ENCODE measurements at places on chromosomes 7 and 10.

DNA sequence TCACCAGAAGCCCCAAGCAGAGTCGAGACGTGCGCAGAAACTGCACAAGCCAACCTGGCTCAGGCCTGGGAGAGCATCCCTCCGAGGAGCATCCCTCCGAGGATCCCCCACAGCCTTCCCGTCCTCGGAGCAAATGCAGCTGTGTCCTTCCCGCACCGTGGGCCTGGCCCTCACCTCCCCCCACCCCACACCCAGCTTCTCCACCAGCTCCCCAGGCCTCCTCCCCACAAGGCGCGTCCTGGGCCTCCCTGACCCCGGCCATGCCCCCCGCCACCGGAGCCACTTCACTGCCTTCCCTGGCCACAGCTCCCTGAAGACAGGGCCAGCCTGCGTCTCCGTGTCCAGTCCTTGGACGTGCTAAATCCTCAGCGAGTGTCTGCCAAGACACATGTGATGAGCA lies 60.6 kb downstream of the PTPRN2 start:
- no peaks in the 10 kb centered on the region for H3K27me3 ChIP-seq
- no peak overlapping the region for H3K27ac ChIP-seq
- no peak for DNase-seq
- no peaks in the 10 kb centered on the region for H3K4me1 ChIP-seq
- no peak overlapping the region for H3K4me3 ChIP-seq

DNA sequence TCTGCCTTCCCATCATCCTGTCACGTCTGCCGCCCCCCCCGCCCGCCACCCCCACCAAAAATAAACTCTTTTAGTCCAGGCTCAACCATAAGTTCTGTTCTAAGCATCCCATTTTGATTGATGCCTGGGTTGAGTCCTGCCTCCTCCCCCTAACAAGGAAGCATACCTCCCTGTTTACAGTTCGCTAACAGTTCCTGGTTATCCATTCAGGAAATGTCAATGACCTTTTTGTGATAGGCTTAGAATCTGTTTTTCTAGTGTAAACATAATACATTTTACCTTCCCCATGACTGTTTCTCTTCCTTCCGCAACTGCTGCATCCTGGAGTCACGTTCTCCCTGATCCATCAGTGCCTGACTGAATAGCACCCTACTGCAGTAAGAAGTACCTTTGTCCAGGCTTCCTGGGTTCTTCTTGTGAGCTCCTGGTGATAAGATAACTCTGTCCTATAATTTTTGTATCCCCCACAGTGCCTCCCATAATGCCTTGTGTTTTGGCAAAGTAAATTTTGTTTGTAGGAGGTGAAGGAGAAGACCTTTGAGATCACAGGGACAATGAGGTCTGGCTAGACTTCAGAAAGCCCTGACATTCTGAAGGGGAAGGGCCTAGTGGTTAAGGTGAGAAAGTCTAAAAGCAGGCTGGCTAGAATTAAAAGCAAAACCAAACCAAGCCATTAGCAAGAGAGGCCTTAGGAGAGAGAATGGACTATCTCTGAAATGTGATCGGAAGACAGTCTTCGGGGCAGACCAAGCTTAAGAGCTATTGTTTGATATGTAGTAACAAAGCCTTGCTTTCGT lies 7.3 kb downstream of the AGFG2 start:
- H3K27ac ChIP-seq: peak overlapping the region; percentile 75
- peaks cover 29% of the 10 kb centered on the region for H3K36me3 ChIP-seq
- peak overlapping the region; percentile 4 for H3K4me3 ChIP-seq
- H3K27me3 ChIP-seq: no peaks in the 10 kb centered on the region

DNA sequence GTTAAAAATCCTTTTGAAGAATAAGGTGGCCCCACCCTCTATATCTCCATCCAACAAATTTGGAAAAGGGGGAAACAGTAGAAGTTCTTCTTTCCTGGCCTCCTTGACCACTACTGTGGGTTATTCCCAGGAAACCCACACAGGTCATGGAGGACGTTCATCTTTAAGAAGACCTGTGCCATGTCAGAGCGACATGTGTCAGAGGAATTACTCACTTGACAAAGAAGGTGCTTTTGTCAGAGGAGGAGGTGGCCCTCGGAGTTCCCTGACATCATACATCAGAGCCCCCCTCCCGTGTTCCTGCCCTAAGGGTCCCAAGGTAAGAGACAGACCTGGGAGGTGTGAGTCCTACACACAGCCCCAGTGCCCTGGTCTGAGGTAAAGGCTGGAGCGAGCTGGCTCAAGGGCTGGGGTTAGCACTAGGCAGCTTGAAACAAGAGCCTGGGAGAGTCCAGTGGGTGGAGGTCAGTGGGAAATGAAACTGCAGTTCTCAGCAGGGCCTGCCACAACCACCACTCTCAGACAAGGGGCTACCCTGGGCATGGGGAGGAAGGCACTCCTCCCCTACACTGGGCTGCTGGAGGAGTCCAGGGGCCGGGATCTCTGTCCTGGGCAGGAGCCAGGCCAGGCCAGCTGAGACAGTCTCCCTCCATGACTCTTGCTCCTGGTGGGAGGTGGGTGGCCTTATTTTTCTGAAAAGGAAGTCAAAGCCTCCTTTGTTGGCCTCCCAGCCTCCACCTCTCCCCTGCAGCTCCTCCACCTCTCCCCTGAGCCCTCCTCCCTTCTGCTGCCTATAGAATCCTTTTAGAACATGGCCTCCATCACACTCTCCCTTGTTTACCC lies 21.8 kb upstream of the ZMIZ1 start:
- no peak overlapping the region for H3K27ac ChIP-seq
- H3K27me3 ChIP-seq: no peaks in the 10 kb centered on the region
- peak; percentile 34 for DNase-seq
- peaks cover 12% of the 10 kb centered on the region for H3K4me1 ChIP-seq
- H3K36me3 ChIP-seq: no peaks in the 10 kb centered on the region

DNA sequence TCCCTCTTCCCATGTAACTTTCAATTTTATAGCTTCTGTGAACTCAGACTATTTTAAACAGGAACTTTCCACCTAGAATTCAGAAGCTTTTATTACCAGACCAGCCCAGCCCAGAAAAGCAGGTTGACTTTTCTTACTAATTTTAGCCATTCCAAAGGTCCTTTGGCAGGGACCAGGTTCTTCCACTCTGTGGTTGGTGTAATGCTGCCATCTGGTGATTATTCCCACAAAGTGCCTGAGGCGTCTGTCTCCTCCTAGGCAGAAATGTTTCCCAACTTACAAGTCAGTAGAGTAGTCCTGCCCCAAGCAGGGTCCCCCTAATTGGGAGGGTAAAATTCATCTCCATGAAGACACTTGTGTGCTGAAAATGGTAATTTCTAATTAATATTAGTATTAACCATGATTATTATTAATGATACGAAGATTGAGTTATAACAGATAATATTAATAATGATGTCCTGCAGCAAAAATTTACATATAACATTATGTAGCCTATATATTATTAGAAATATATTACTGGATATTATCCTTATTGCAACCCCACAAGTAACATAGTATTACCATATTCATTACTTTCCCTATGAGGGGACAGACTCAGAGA lies 53.0 kb upstream of the PPP1R17 start:
- no peak for DNase-seq
- no peaks in the 10 kb centered on the region for H3K4me1 ChIP-seq
- no peaks in the 10 kb centered on the region for H3K27me3 ChIP-seq
- no peak overlapping the region for H3K4me3 ChIP-seq

DNA sequence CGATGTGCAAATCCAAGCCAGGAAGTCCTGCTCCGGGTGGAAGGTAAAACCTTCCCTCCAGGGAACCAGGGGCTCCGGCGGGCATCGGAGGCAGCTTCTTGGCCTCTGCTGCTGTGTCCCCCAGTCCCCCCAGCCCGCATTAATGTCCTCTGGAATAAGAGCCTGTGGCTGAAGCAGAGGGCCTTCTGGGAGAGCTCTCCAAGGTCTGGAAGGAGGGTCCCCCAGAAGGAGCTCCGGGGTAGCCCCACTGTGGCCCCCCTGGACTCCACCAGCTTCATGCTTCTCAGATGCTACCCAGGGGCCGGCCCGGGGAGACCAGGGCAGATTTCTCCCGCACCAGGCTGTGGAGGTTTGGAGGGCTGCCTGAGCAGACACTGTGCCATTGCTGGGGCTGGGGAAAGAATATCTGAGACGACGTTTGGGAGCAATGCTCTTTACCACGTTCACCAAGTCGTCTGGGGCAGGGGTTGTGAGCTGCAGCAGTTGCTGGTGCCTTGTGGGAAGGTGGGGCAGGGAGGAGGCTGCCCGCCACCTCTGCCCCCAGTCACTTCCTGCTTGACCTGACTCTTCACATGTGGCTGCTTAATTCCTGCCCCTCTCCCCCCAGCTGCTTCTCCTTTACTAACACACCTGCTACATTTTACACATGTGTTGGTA lies 8.3 kb downstream of the ZNF853 start:
- H3K4me3 ChIP-seq: no peak overlapping the region
- no peak overlapping the region for H3K27ac ChIP-seq
- peaks cover 4% of the 10 kb centered on the region for H3K36me3 ChIP-seq
- no peak for DNase-seq
- H3K4me1 ChIP-seq: peaks cover 9% of the 10 kb centered on the region

GRCh38 chr10:23198610-23198939 lies 6.5 kb downstream of the PTF1A start:
- H3K27me3 ChIP-seq: peaks cover 4% of the 10 kb centered on the region
- DNase-seq: no peak
- no peak overlapping the region for H3K27ac ChIP-seq

DNA sequence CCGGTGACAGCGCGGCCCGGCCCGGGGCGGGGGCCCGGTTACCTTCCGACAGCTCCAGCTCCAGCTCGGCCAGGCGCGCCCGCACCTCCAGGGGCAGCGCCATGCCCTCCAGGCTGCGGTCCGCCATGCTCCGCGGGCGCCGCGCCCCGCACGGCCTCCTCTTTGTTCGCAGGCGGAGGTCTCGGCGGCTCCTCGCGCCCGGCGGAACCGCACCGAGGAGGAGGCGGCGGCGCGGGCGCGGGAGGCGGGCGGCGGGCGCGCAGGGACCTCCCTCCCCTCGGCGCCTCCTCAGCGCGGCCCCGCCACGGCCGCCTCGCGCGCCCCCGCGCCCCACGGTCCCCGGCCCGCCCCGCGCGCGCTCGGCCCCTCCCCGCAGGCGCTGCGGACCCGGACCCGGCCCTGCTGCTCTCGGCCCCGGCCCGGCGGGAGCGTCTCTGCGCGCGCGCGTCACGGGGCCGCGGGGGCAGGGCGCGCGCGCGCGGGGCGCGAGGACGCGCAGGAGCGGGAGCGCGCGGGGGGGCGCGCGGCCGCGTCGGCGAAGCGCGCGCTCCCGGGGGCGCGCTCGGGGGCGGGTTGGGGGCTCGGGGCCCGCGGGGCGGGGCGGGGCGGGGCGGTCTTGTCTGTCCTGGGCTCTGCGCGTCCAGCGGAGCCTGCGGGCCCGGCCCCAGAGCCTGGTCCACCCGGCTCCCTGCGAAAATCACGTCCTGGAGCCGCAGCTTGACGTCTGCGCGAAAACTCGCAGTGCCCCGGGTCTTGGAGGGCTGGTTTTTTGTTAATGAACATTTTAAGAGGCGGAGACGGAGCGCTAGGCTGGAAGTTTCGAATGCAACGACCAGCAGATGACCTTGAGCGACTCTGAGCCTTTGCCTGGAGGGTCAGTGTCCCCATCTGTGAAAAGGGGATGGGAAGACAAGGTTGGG lies at the start of gene DIP2C:
DIP2C (minus strand) TSS at position 217 of the 920 bp plus-strand sequence; CDS start at position 127, 90 bp downstream.
- no peaks in the 10 kb centered on the region for H3K36me3 ChIP-seq
- peak within 1 kb of the TSS; percentile 50 for H3K4me3 ChIP-seq
- no peak for DNase-seq
- no peaks in the 10 kb centered on the region for H3K4me1 ChIP-seq
- H3K27ac ChIP-seq: peak within 1 kb of the TSS; percentile 84

GRCh38 chr7:137546009-137546408 lies 202.5 kb upstream of the PTN start:
- no peaks in the 10 kb centered on the region for H3K27me3 ChIP-seq
- H3K27ac ChIP-seq: no peak overlapping the region

- no peaks in the 10 kb centered on the region for H3K4me1 ChIP-seq
- DNase-seq: no peak
- no peak overlapping the region for H3K27ac ChIP-seq
- no peaks in the 10 kb centered on the region for H3K27me3 ChIP-seq
- H3K36me3 ChIP-seq: no peaks in the 10 kb centered on the region
- H3K4me3 ChIP-seq: no peak overlapping the region
Observed at GRCh38 chr10:57694956-57695608, 572.6 kb downstream of the IPMK start.

DNA sequence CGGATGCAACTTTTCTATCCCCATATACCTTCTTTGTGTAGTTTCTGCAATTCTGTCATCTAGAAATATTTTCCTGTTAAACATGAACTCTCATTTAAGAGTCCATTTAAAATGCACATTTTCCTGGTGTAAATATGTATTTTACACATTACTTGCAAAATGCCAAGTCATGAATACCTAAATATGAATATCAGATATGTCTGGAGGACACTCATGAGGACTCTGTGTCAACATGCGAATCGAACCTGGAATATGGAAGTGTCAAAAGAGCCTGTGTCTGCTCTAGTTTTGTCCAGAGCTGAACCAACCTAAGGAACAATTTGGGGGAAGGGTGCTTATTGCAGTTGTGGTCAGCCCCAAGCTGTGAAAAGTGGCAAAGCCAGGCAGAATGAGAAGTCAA lies 163.7 kb upstream of the CELF2 start:
- no peak for DNase-seq
- H3K4me1 ChIP-seq: no peaks in the 10 kb centered on the region
- H3K27me3 ChIP-seq: no peaks in the 10 kb centered on the region

GRCh38 chr10:4067531-4067930 lies 282.5 kb upstream of the KLF6 start:
- no peaks in the 10 kb centered on the region for H3K36me3 ChIP-seq
- H3K4me3 ChIP-seq: no peak overlapping the region
- no peaks in the 10 kb centered on the region for H3K4me1 ChIP-seq

DNA sequence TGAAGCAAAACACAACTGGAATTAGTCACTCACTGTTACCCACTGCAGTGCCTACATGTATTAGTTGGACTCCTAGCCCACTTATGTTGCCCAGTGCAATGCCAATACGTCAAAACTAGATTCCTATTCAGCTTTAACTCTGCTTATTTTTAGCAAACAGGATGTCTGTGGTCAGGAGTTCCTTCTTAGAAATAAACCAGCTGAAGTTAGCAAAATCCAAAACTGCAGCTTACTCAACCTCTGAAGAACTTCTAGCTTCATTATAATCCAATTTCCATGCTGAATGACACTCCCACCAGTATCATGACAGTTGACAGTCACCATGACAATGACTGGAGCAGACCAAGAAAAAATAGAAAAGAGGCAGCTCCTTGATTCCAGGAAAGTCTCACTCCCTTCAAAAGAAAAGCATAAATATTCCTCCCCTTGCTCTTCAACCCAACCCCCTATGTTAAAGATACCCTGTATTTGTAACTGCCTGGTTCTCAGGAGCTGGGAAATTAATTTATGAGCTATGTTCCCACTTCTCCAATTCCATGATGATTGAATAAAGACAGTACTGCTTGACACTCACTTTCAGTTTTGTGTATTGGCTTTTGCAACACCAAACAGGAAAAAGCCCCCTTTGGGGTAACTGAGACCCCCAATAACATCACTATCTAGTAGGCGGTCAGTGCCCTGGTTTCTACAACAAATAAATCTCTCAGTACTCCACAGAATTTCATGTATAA lies 327.4 kb downstream of the SORCS1 start:
- DNase-seq: no peak
- no peak overlapping the region for H3K4me3 ChIP-seq
- no peaks in the 10 kb centered on the region for H3K4me1 ChIP-seq
- no peaks in the 10 kb centered on the region for H3K36me3 ChIP-seq
